Stimulated activated CD8-positive, alpha-beta memory T cell treated with anti-CD3 and anti-CD28 coated beads, Interleukin-4, amount 100 ng/mL, for 48 hours (primary cell): ENCODE measurements at places on chromosomes 12 and 14.

- no peak for DNase-seq
Measured at GRCh38 chr14:94676495-94677185, 64.4 kb downstream of the SERPINA3 start.

DNA sequence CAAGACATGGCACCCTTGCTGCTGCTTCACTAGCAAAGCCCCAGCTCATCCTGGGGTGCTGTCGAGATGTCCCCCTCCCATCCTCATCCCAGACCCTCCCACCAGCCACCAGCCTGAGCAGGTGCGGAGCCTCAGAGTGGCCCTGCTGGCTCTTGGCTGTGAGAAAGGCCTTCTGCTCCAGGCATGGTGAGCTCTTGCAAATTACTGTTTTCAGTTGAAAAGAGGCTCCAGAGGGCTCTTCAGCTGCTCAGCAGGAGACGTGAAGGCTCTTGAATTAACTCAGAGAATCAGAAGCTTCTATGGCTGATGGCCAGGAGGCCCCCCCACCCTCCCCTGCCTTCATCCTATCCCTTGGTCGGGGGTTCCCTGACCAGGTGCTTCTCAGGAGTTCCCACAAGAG lies 44.1 kb downstream of the WSCD2 start:
- DNase-seq, result no peak

DNA sequence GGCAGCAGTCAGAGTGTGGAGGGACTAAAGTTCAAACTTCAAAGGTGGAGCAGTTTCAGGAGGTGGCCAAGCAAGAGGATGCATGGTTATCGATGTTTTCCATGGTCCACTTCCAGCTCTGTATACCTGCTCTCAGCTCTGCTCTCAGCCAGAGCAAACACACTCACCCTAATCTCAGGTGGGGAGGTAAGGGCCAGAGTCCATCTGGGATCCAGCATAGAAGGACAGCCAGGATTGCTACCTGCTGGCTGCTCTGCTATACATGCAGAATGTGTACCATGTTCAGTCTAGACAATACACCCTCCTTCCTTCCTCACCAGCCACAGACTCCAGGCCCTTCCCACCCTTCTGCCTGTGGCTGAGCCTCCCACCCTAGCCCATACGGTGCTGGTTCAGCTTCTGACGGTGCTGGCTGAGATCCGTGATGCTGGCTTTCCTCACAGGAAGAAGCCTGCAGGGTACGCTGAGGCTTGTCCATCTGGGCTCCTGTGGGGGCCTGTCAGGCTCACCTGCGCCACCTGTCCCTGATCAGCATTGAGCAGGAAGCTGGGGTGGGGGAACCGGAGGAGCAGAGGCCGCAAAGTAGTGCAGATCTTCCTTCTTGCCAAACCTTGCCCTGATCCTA lies 2.4 kb downstream of the CBLN3 start:
- no peak for DNase-seq

DNA sequence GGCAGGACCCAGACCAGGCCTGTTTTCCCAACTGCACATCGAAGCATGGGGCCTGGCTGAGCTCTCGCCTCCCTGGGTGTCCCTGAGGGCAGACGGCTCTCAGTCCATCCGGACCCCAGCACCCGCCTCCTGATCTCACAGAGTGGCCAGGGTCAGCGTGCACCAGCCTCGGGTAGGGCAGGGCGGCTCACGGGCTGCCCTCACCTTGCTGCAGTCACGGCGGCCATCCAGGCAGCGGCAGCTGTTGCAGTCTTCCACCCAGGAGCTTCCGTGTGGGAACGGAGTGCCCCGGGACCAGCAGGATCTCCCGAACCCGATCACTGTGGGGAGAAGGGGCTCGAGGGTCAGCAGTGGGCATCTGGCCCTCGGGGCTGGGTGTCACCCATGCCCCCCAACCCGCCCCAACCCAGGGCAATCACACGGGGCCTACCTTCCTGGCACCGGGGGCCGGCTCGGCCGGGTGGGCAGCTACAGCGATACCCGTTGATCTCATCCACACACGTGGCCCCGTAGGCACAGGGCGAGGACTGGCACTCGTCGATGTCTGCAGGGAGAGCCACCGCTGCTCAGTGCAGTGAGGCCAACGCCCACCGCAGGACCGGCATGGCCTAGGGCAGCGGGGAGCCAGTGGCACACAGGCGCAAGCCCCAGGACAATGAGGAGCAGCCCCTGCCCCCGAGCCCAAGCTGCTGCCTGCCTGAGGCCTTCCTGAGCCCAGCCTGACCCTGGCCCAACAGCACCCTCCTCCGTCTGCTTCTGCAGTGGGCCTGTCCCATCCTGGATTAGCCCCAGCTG lies 22.2 kb downstream of the JAG2 start:
- DNase-seq, result no peak

DNA sequence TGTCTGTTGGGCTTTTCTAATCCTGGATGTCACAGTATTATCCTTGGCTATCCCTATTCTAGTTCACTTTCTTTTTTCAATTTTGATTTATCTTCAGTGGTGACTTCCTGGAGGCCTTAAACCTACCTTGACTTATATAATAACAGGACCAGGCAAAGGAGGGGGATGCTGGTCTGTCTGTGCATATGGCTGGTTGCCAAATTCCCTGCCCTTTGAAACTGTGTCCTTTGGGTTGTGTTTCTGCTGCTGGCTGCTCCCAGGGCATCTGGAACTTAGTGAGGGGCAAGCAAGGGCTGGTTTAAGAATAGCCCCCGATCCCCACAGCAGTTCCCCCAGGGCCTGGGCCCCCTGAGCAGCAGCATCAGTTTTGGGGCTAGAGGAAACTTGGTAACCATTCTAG lies 96.0 kb upstream of the MAX start:
- no peak for DNase-seq
